ENCODE measurements at places on chromosomes 1 and 21.

- no peak for DNase-seq
These were observed 1148.1 kb upstream of the NCAM2 start for GRCh38 chr21:19850157-19850556.

DNA sequence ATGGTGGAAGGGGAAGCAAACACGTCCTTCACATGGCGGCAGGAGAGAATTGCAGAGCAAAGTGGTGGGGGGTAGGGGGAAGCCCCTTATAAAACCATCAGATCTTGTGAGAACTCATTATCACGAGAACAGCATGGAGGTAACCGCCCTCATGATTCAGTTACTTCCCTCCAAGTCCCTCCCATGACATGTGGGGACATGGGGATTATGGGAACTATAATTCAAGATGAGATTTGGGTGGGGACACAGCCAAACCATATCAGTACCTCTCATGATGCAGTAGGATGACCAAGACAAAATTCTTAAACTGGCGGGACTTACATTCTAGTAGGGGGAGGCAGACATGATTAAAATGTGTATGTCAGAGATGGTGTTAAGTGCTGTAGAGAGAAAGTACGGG lies 38.8 kb downstream of the WNT4 start:
- DNase-seq: no peak

GRCh38 chr1:161497961-161498360 lies 7.3 kb upstream of the FCGR2A start:
- DNase-seq: no peak

- no peak for DNase-seq
These were observed at the start of gene RORC for GRCh38 chr1:151831605-151832004. Gene RORC (minus strand): TSS chr1:151831802. CDS start chr1:151831764, 38 bp downstream.

DNA sequence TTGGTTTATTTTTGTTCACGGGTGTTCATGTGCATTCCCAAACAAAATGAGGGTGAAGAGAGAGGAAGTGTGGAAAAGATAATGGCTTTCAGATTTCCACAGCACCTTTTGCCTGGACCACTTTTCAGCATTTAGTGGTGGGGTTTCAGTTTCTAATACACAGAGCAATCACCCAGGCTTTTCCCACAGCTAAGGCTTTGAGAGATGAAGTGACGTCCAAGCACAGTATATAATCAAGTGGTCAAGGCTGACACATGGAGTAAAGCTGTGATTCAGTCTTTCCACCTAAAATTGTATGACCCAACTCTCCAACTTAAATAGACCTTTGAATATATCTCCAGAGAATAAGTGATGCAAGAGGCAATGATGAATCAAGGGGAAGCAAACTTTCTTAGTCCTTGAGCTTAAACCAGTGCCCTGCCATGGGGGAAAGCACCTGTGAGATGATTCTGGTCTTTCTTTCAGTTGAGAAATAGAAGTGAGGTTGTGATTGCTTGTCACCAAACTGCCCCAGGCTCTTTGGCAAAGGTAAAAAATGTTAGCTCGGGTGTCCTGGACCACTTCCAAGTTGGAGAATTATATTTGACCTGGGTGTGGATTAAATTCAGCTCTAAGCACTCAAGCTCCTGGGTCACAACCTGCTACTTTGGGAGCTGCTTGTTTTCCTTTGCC lies 2.4 kb upstream of the PIK3R3 start:
- DNase-seq: no peak

DNA sequence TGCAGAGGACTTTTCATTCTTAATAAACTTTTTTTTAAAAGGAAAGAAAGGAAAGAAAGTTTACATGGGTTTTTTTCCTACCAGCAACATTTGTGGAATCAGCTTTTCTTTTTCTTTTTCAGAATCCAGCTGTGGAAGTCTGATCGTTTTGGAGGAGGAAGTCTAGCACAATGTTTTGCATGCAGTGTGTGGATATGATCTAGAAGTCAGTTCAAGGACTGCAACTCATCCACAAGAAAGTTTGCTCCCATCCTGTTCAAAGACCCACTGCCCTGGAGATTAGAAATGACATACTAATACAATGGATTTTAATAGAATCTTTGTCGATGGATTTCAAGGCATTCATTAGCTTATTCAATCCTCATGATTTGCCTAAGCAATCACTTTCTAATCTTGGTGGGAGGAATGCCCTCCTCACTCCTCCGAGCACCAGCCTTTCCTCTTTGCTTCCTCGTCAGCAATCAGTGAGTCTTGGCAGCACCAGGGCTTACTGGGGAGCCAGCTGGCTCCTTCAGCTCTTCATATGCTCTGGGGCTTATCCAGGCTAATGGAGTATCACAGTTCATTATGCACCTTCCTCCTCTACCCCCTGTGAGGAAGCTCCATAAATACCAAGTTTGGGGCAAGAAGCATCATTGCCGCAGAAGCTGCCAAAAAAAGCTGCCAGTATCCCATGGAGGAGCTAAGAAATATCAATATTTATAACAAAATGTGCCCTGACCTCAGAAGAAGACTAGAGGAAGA lies 392.3 kb upstream of the PKN2 start:
- no peak for DNase-seq

DNA sequence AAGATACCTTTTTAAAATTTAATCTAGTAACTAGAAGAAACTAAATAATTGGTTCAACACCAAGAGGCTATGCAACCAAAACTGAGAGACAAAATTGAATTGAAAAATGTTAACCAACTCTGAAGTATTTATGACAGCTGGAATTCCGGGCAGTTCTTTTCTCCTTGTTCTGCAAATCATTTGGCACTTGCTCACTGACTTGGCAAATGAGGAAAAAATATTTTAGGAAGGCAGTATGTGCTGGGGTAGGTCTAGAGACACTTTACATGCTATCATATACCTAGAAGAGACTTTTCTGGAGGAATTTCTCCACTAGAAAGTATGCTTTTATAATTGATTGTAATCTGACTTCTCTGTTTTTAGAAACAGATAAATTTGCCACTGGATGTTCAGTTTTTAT lies 22.1 kb upstream of the SH3D21 start:
- DNase-seq: no peak

- DNase-seq: no peak
These were observed 5.9 kb upstream of the KIF17 start for GRCh38 chr1:20723537-20724363.

- no peak for DNase-seq
These were observed 250.1 kb downstream of the HMCN1 start for GRCh38 chr1:185984113-185984836.

- no peak for DNase-seq
These were observed 31.5 kb downstream of the TNFSF4 start for GRCh38 chr1:173175514-173176145.

DNA sequence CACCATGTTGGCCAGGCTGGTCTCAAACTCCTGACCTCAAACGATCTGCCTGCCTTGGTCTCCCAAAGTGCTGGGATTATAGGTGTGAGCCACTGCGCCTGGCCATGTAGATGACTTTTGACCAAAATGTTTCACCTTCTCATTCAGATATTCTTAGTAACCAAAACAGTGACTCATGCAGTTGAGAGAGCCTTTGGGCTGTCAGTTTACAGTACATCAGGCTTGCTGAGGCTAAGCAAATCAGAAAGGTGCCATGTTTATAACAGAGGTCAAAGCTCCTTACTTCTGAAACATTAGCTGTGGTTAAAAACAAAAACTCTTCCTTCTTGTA lies 21.0 kb downstream of the CNIH4 start:
- no peak for DNase-seq

- DNase-seq: no peak
These were observed 501.7 kb downstream of the NEGR1 start for GRCh38 chr1:71780681-71781080.

- no peak for DNase-seq
These were observed 17.2 kb upstream of the BEND5 start for GRCh38 chr1:48793863-48794262.

DNA sequence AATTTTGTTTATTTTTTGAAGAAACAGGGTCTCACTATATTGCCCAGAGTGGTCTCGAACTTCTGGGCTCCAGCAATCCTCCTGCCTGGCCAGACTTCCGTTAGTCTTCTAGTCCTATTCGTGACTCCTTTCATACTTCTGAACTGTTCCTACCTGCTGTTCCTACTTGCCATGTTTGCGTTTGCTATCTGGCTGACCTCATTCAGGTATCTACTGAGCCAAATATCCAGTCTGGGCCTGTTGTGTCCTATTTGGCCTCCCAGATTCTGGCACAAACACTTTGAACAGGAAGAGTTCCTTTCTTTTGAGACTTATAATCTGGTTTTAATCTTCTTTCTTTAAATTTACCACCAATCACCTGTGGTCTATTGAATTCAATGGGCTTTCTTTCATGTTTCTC lies 6.9 kb upstream of the NR1I3 start:
- no peak for DNase-seq

DNA sequence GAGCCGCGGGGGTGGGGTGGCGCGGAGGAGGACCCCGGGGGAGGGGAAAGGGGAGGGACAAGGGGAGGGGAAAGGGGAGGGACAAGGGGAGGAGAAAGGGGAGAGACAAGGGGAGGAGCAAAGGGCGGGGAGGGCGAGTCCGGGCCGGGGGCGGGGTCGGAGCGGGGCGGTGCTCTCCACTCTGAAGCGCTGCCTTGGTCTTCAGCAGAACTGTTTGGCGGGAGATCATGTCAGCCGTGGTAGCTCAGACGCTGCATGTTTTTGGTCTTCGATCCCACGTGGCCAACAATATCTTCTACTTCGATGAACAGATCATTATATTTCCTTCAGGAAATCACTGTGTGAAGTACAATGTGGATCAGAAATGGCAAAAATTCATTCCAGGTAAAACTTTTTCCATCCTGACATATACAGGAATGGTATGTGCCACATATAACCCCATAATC lies 420 bp downstream of the CFAP57 start:
- DNase-seq: peak; percentile 85

DNA sequence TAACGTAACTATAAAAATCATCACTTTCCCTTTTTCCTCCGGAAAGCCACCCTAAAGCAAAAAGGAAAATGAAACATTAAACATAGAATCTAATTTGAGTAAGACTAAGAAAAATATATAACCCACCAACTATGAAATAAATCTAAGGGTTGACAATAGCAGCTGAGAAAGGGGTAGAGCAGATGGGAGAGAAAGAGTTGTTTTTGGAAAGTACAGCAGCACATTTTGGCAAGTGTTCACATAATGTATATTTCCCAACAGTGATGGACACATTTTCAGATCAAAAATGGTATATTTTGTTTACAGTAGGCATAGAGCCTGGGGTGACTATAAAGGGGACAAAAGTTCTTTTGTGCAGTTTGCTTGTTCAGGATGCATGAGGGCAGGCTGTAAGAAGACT lies 1287.4 kb upstream of the B3GALT2 start:
- no peak for DNase-seq

DNA sequence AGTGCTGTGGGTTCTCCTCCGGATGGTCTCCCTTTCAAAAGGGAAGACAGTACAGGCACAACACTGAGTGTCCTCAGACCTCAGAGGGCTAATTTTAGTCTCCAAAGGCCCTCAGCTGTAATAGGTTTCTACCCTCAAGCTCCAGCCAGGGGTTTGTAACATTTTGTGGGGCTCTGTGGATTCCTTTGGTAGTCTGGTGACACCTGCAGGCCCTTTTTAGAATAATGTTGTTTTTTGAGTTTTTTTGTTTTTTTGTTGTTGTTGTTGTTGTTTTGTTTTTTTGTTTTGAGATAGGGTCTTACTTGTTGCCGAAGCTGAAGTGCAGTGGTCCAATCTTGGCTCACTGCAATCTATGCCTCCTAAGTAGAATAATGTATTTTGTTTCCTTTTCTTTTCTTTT lies 15.0 kb upstream of the TMEM201 start:
- DNase-seq: no peak

DNA sequence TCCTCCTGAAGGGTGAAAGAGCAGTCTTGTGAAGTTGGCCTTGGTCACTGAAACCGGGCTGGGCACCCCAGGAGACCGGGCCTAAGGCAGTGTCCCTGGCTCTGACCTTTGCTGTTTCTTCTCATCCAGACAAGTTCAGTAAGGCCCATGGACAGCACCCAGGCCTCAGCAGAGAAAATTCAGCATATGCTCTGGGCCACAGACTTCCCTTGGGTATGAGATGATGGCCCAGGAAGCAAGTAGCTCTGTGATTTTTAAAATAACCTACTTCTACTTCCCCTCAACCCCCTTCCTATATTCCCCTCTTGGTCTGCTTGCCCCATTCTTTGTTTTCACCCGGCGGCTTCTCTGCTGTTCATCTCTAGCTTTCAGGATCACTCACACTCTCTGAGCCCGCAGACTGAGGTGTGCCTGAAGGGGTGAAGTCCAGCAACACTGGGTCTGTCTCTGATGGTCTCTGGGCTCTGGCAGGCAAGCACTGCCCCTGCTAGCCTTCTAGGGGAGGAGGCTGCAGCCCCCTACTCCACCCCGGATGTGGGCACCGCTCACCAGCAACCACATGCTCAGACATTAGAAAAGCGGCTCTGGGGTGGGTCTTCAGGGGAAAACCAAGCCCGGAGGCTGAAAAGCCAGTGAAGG lies 2.9 kb upstream of the GPR25 start:
- no peak for DNase-seq

- DNase-seq: no peak
These were observed 36.7 kb upstream of the HP1BP3 start for GRCh38 chr1:20823845-20824244.

GRCh38 chr1:84096176-84096575 lies 47.9 kb upstream of the PRKACB start:
- DNase-seq: no peak

DNA sequence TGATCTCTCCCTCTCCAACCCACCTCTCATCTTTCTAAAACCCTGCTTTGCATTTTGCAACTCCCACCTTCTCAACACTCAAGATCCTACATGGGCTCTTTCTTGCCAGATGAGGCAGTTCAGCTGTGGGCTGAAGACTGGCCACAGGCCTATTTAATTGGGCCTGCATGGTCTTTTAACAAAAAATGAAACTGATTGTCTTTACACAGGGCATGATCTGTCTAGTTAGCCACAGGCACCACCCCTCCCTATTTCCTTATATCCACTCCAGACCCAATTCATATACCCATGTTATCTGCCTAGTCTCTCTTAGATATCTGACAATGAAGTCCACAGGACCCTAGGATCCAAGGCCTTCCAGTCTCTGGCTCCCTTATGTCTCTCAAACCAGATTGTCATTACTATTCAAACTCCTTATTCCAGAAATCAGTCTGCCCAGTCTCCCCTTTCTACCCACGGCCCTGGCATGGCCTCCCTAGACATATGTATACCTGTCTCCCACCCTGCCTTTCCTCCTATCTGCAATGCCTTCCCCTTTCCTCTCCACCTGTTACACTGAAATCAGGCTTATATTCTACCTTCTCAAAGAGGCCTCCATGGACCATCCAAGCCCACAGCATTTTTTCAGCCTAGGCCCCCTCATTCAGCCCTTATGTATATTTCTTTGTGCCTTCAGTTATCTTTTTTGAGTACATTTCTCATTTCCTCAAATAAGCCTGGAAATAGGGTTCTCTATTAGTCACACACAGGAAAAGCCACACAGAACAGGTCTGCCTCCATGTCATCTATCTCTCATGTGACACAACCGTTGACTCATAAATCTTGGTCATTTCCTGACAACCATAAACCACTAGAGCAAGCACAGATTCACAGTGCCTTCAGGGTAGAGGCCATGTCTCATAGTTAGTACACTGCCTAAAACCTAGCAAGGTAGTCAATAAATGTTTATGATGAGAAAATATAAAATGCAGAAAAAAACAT lies 39.0 kb downstream of the LPAR3 start:
- DNase-seq: peak; percentile 36

DNA sequence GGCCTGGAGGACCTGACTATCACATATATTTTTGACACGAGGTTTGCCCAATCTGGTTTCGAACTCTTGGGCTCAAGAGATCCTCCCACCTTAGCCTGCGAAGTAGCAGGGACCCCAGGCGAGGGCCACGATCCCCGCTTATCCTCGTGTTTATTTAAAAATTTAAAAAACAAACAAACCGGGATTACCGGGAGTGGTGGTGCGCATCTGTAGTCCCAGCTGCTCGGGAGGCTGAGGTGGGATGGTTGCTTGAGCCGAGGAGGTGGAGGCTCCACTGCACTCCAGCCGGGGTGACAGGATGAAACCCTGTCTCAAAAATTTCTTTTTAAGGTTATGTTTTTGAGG lies 452 bp upstream of the EXOSC10 start:
- no peak for DNase-seq
